HEK293T (cell line): ENCODE measurements at places on chromosomes 13 and 19.

DNA sequence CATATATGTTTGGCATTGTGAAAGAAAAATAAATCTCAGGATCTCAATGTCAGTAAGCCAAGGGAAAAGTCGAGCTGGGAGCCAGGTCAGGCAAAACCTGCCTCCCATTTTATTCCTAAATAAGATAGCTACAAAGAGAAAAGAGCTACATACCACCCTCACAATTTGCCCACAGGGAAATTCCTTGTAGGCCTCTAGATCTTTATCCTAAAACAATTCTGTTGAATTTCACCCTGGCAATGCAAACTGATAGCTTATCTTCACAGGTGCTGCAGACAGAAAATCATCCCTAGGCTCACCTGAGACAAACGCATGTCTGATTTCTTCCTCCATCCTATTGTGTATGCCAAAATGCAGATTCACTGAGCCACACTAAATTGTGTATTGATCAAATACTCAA lies 2587.1 kb downstream of the PCDH9 start:
- DNase-seq, result no peak

DNA sequence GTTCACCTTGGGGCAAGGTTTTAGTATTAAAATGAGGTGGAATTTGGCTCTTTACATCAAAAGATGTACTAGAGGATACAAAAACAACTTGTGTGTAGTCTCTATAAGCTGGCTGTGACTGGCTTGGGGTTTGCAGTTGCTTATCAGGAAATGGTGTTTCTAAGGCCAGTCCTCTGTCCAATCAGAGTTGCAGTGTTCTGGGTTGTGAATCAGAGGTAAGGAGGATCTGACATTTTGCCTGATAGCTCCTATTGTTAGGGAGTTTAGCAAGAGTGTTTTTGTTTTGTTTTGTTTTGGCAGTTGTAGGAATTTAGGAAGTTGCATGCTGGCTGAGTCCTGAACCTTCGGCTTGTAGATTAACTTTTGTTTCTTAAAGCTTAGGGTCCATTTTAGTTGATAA lies 20.1 kb upstream of the ESD start:
- no peak for DNase-seq

DNA sequence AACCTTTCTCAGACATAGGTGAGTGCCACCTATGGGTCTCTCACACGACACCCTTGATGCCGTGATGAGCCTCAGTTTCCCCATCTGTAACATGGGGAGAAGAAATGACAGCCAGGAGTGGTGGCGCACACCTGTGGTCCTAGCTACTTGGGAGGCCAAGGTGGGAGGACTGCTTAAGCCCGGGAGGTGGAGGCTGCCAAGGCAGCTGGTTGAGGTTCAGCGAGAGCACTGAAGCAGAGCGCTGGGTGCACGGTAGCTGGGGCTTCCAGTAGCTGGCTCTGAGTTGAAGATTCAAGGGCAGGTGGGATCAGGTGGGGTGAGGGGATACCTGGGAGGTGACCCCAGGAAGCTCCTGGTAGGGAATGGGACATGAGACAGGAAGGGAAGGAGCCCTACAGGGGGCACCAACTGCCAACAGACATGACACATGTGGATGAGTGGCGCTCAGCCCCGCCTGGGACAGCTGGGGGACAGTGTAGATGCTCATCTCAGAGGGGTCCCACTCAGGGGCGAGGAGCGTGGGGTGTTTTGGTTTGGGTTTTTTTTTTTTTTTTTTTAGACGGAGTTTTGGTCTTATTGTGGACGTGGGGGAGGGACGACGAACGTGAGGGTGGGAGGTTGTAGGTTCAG lies 6.5 kb upstream of the SSBP4 start:
- DNase-seq, result no peak

GRCh38 chr13:67200605-67201004 lies 29.5 kb downstream of the PCDH9 start:
- DNase-seq, result no peak
